ENCODE measurements at places on chromosomes 2 and 18.
A peak's percentile ranks its signal among the peaks of the same experiment; 100 is the strongest.

DNA sequence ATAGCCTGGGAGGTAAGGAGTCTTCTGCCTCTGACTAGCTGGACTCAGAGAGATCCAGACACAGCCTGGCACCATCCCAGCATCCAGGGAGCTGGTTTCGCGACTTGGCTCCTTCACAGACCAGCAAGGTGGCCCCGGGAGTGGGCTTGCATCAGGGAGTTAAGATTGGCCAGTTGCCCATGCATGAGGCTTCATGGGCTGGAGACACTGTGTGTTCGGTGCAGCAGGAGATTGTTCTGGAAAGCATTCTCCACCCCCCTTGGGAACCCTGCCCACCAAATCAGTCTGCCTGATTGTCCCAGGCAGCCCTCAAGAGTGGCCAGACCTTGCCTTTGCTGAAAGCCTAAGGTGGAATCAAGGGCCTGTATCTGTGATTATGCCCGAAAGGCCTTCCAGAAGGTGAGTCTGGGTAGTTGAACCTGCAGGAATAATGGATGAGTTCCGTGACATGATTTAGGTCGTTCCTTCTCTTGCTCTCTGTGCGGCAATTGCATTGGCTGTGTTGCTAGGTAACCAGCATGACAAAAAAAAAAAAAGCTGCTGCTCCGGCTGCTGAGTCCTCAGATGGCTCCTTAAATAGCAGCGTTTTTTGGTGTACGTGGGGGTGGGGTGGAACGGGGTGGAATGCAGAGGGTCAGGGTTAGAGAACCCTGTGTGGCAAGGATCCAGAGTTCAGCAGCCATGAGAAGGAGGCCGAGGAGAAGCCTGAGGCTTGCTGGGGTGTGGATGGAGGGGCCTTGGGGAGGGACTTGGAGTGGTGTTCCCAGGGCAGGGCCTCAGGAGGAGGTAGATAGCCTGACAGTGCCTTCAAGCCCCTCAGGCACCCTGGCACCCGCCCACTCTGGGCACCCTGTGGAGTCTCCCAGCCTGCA, 93.0 kb upstream of the MCFD2 start:
- no peak for DNase-seq

- DNase-seq, result no peak
Observed at GRCh38 chr2:47561906-47562305, 158.9 kb downstream of the MSH2 start.

DNA sequence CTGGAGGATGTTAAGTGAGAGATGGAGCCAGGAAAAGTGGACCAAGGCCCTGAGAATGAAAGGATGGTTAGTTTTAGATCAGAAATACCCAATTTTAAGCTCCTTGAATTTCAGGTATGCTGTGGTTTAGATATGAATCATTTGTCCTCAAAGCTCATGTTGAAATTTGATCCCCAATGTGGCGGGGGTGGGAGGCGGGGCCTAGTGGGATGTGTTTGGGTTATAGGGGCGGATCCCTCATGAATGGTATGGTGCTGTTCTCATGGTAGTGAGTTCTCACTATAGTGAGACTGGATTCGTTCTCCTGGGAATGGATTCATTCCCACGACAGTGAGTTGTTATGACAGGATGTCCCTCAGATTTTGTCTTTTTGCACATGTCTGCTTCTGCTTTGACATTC, 11.4 kb downstream of the MYO5B start:
- no peak for DNase-seq

DNA sequence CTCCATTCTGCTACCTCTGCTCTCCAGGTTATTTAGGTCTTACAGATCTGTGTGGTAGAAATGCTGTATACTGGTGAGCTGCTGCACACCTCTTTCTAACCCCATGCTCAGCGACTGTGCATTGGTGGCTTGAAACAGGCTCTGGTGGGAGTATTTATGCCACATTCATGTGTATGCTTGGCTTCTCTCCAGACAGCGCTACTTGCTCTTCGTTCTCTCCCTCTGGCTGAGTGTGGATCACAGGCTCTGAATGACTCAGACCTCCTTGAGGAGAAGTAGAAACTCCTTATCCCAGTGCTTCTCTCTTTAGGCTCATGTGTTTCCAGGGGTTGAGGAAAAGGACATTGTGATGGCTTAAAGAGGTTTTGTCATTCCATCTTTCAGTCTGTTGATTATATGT, 54.9 kb downstream of the FHOD3 start:
- DNase-seq, result no peak

- DNase-seq, result no peak
Observed at GRCh38 chr2:9821805-9822445, 21.3 kb upstream of the TAF1B start.

- DNase-seq, result no peak
Observed at GRCh38 chr2:18871430-18871829, 282.1 kb upstream of the NT5C1B start.

DNA sequence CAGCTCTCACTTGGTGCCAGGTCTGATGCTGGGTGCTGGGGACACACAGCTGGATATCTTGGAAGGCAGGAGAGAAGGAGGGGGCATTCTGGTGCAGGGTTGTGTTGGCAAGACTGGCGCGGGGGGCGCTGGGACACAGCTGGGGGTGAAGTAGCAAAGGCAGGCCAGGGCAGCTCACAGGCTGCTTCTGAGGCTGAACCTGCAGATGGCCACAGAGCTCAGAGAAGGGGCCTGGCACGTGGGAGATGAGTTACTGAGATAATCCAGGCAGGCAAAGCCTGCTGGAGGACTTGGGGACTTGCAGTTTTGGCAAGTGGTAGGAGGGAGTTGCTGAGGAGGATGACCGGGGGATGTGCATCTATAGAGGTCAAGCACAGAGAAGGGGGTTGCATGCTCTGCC, 16.2 kb upstream of the DGKD start:
- DNase-seq, result no peak

GRCh38 chr2:105394951-105395611, 3.8 kb downstream of the FHL2 start:
- no peak for DNase-seq

GRCh38 chr2:22904126-22904684, 480.8 kb upstream of the KLHL29 start:
- DNase-seq, result peak; percentile 10

- no peak for DNase-seq
Observed at GRCh38 chr2:192004188-192004963, 157.5 kb upstream of the CAVIN2 start.

- DNase-seq, result no peak
Observed at GRCh38 chr2:227687189-227687588, 20.6 kb downstream of the SCYGR5 start.

- peak; percentile 65 for DNase-seq
Observed at GRCh38 chr2:85266146-85267041, 61.4 kb downstream of the TGOLN2 start.

DNA sequence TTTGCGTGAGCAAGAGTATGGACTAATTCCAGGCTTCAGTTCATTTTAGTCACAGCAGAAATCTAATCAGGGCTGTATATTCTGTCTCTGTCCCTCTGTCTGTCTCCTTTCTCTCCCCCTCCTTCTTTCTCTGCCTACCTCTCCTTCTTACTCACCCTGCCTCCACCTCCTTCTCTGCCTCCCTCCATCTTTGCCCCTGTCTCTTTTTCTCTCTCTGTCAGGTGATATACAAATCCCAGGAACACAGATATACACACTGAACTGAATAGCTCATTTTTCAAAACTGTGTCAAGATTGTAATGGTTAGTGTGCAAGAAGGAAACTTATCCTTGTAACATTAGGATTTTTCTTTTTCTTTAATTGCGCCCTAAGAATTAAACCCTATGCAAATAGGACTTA, 32.5 kb downstream of the SLC8A1 start:
- DNase-seq, result no peak

GRCh38 chr2:201220102-201220570, 37.2 kb downstream of the CASP10 start:
- DNase-seq, result no peak

- no peak for DNase-seq
Observed at GRCh38 chr2:86274918-86275275, 62.5 kb downstream of the REEP1 start.

DNA sequence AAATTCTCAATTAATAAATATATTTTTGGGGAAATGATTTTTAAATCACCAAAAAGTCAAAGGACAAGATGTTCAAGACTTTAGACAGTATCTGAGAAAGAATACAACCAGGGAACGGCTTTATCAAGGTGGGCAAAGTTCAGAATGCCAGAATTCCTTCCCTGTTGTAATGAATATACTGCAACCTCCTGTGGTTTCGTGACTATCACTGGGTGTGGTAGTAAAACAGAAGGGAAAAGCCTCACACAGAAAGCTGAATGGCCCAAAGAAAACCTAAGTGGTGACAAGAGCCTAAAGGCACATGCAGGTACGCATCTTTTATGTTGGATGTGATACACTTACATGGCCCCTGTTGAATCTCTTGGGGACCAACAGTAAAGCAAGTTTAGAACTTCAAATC, 37.1 kb downstream of the MBD2 start:
- no peak for DNase-seq

DNA sequence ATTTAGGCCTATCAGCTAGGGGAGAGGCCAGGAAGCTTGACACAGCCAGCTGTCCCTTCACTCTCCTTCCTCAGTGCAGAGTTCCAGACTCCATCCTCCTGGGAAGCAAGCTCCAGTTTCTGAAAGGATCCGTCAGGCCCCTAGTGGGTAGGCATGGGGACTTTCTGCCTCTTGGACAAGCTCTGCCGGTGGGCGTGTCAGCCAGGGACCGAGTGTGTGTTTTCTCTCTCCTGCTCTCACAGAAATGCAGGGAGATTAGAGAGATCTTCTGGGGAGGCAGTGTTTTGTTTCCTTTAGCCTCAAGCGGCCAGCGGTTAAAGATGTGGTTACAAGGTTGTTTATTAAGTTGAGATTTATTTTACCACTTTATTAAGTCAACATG, 29.9 kb upstream of the OTOS start:
- no peak for DNase-seq

DNA sequence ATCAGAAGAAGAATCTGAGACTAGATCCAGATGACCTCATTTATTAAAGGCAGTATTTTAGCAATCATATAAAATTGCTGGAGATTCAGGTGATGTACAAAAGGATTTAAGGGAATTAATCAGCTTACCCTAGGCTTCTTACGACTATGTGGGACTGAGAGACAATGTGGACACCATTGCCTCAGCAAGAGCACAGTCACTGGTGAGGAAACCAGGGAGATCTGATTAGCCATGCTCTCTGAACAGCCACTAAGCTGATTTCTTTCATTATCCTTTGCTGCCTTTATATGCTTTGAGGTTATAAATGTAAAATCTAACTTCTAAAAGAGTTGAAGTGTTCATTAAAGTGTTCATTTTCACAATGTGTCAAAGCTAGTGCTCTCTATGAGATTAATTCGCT, 22.7 kb upstream of the GULP1 start:
- no peak for DNase-seq

DNA sequence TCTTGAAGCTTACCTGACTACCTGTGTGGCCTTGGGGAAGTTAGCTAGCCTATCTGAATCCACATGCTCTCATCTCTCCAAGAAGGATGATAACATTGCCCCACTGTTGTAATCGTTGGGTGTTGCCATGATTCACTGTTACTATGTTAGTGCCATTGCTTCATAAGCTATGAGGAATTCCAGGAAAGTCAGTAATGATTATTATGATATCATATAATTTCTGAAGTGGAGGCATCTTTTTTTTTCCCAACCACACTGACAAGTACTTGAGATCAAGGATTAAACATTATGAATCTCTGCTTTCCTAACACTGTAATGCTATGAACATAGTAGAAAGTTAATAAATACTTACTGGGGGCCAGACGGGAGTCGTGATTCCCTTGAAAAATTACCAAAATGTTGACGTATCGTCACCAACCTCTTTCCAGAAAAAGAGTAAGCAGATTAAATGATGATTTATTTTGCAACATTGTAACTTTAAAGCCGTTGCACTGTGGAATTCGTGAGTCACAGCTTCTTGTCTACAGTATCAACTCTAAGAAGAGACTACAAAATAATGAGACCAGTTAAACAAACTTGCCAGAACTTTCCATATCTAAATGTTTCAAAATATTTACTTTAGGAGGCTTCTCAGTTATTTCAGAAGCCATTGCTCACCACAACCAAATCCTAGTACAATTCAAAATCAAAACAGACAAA, 459.9 kb downstream of the PIK3C3 start:
- DNase-seq, result peak; percentile 10
